Daoy (cell line): ENCODE measurements at places on chromosomes 16 and 17.

GRCh38 chr16:26645614-26646013 is 421.1 kb upstream of the C16orf82 start:
- no peak for DNase-seq

DNA sequence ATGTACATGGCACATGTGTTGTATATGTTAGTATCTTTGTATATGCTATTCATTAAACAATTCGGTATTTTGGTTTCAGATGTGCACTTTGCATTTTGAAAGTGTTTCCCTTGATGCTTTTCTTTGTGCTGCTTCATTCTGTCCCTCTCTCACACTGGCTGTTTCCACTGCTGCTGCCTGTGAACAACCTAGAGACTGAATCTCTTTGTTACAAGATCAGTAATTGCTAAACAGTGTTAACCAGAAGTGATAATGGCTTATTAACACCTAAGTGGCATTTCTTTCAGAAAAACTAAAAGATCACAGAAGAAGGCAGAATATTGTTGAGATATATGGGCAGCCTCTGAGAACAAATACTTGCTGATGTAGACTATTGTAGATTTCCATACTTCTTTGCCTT is 84.7 kb downstream of the KIF2B start:
- DNase-seq, result no peak

DNA sequence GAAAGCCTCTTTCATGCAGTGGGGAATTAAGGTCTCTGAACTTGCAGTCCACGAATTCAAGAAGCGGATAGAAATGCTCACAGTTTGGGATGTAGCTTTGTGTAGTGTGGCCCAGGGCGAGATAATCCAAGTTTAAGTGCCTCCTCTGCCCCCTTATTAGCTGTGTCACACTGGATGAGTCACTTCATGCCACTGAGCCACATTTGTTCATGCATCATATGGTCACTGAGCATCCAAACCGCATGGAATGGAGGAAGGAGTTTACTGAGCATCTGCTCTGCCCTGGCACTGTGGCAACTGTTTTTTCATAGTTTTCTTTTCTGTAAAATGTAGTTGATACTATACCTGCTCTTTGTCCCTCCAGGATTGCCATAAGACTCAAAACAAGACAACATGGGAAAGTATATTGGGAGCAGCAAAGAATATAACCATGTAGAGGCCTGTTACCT is 15.1 kb upstream of the DHX8 start:
- DNase-seq, result peak; percentile 90

GRCh38 chr17:79154446-79154845 is 79.8 kb downstream of the ENGASE start:
- DNase-seq, result no peak

- DNase-seq, result peak; percentile 87
These were observed 7.0 kb downstream of the CORO6 start for GRCh38 chr17:29615492-29616299.

DNA sequence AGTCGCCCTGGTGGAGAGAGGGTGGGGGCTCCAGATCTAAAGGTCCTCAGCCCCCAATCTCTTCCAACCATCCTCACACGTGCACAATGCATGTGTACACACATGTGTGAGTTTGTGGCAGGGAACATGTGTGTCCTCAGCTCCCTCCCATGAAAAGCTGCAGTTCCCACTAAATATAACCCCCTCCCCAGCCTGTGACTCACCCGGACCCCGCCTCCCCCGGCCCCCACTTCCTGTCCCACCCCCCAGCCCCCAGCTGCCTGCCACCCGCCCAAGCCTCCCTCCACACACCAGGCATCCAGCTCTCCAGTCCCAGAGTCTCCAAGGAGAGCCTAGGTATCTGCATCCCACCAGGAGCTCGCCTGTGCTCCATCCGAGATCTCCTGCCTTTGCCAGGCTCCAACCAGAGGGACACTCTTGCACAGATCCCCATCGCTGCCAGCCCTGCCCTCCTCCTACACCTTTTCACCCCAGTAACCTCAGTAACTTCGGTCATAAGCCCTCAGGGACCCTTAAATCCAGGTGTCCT is 3.9 kb downstream of the DLG4 start:
- peak; percentile 37 for DNase-seq

DNA sequence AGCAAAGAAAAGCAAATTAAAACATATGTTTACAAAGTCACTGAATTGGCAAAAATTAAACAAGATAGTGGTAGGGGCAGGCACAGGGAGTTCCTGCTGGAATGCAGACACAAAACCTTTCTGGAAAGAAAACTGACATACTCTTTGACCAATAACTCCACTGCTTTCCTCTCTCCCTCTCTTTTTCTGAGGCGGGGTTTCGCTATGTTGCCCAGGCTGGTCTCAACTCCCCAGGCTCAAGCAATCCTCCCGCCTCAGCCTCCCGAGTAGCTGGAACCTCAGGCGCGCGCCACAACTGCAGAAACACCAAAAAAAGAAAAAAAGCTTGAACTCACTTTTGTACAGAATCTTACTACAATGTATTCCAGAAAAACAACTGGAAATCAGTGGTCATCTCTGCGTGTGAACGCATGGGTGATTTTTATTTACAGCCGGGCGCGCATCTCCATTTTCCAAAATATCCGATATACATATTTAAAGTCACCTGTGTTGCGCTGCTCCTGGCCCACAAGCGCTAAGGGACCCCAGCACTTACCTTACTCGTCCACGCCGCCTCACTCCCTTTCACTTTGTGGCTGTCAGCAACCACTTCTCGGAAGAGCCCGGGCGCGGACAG is 480 bp downstream of the TXNL4B start:
- peak; percentile 47 for DNase-seq

GRCh38 chr17:11221721-11222120 is 19.3 kb upstream of the SHISA6 start:
- no peak for DNase-seq

DNA sequence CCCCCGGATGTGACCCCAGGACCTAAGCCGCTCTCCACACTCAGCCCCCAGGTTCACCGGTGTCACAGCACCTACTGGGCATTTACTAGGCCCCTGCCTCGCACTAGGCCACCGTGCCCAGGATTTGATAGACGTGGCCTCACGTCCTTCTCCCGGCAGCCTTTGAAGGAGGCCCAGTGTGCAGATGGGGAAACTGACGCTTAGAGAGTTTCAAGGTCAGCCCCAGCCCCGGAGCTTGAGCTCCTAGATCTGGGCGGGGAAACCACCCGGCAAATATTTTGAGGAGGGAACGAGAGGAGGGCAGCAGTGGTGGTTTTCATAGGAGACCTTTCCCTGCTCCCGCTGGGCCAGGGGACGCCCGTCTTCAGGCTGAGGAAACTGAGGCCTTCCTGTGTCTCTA is 10.3 kb downstream of the ZFPM1 start:
- no peak for DNase-seq

- DNase-seq, result no peak
These were observed 37.2 kb downstream of the CDK5R1 start for GRCh38 chr17:32523827-32524552.

DNA sequence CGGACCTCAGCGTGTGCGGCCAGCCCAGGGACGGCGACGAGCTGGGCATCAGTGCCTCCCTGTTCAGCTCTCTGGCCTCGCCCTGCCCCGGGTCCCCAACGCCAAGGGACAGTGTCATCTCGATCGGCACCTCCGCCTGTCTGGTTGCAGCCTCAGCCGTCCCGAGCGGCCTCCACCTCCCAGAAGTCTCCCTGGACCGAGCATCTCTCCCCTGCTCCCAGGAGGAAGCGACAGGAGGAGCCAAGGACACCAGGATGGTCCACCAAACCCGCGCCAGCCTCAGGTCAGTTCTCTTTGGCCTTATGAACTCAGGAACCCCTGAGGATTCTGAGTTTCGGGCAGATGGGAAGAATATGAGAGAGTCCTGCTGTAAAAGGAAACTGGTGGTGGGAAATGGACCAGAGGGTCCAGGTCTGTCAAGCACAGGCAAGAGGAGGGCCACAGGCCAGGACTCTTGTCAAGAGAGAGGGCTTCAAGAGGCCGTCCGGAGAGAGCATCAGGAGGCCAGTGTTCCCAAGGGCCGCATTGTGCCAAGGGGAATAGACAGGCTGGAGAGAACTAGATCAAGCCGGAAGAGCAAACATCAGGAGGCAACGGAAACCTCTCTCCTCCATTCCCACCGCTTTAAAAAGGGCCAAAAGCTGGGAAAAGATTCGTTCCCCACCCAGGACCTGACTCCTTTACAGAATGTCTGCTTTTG is 825 bp downstream of the HASPIN start:
- DNase-seq, result no peak

DNA sequence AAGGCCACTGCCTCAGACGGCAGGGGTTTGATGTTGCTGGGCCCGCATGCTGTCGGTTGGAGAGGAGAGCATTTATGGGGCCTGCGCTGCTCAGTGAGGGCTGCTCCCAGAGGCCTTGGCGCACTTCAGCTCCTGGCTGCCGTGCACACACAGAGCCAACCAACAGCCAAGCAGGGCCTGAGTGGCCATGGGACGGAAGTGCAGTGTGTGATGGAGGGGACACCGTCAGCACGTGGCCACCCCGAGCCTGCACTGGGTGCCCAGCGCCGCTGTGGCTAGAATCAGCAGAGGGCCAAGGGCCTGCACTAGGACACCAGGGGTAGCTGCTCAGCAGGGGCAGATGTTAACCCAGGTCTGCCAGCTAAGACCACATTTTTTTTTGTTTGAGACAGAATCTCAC is 21.8 kb downstream of the KLHL36 start:
- DNase-seq, result no peak

DNA sequence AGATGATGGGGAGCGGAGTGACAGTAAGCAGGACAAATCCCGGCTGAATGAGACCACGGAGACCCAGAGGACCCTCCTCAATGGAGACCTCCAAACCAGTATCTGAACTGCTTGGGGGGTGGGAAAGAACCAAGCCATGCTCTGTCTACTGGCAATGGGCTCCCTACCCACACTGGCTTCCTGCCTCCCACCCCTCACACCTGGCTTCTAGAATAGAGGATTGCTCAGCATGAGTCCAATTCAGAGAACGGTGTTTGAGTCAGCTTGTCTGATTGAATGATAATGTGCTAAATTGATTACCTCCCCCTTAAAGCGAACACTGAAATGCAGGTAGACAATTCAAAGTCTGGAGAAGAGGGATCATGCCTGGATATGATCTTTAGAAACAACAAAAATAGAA is 5.5 kb downstream of the SSTR2 start:
- no peak for DNase-seq

- no peak for DNase-seq
These were observed 774.0 kb upstream of the RBFOX1 start for GRCh38 chr16:6558661-6559060.

DNA sequence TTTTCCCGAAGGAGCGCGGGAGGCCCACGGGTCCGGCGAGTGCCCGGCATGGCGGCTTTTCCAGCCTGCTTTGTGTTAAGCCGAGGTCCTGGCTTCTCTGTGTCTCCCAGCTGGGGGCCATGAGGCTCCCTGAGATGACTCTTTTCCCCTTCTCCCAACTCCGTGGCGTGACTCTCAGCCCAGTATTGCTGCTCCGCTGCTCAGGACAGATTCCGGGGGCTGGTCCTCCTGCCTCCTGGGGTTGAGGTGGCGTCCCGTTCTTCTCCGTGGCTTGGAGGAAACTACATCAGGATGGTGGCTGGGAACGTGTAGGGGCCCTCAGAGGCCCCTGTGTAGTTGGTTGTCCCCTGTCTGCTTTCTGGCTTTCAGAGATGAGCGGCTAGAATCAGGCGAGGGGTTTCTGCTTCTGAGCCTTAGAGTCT is 951 bp downstream of the GPS1 start:
- DNase-seq, result peak; percentile 6

- no peak for DNase-seq
These were observed 170.0 kb downstream of the ENGASE start for GRCh38 chr17:79244665-79245064.

DNA sequence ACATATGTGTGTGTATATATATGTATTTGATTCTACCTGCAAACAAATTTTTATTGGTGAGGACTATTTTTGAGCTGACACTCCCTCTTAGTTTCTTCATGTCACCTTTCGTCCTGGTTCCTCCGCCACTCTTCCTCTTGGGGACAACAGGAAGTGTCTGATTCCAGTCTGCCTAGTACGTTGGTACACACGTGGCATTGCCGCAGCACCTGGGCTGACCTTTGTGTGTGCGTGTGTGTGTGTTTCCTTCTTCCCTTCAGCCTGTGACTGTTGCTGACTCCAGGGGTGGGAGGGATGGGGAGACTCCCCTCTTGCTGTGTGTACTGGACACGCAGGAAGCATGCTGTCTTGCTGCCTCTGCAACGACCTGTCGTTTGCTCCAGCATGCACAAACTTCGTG is 29.4 kb upstream of the CACNG5 start:
- no peak for DNase-seq

DNA sequence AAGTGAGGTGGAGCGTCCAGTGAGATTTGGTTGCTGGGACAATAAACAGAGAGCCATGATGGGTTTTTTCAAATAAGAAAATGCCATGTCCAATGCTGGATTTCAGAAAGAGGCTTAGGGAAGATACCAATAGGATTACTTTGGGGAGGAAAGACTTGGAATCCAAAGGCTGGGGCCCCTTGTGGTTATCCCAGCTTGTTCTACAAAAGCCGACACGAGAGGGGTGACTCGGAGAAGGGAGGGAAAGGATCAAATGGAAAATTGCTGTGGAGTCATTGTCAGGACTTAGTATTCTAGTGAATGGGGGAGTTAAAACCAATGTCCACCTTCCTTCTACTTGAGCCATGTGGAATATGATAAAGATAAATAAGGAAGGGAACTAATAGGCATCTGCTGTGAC is 305.5 kb downstream of the SOX9 start:
- DNase-seq, result no peak

- peak; percentile 81 for DNase-seq
These were observed 12.7 kb upstream of the STAC2 start for GRCh38 chr17:39238311-39238972.

DNA sequence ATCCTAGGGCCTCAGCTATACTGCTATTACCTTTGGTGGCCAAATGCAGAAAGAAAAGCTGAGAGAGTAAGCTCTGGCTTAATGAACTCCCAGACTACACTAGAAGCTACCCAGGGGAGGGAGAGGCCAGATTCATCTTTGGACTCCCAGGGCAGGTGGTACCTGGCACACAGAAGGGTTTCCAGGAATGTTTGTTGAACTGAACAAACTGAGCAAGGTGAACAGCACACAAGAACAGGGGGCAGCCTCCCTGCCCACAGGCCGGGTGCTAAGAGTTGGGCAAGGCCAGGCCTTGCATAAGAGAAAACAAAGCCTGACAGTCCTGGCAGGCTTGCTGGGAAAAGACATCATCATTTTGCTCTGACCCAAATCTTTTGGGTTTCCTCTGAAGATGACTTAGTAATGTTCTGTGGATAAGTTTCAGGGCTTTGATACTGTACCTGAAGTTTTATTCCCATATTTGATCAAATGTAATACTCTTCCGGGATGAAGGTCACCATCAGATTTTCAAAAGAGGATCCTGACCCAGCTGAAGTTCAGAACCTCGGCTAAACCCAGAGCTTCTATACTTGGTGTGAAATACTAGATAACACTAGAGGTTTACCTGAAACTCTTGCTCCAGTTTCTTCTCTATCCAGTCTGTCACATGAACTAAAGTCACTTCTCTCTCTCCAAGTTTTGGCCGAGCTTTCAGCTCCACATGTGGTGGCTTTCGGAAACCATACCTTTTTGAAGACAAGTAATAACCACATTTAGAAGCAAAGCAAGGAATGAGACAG is 20.5 kb upstream of the ERN1 start:
- no peak for DNase-seq

GRCh38 chr17:79411419-79411818 is 199.4 kb downstream of the RBFOX3 start:
- no peak for DNase-seq
